ENCODE measurements at places on chromosomes 2 and 18. TPM values are rescaled to one million over a fixed set of nuclear protein-coding genes. Genes with fewer than 3 reads are reported as not detected.

GRCh38 chr2:134683561-134684112, 35.2 kb downstream of the TMEM163 start:
- peaks cover 20% of the 10 kb centered on the region for H3K4me1 ChIP-seq
- H3K27me3 ChIP-seq = peaks cover 1% of the 10 kb centered on the region
- no peaks in the 10 kb centered on the region for H3K36me3 ChIP-seq
- H3K27ac ChIP-seq = no peak overlapping the region
- DNase-seq = peak; percentile 31

GRCh38 chr2:111535404-111535803, 348.6 kb downstream of the ANAPC1 start:
- no peak for DNase-seq
- H3K4me3 ChIP-seq = no peak overlapping the region
- H3K27ac ChIP-seq = no peak overlapping the region
- no peaks in the 10 kb centered on the region for H3K36me3 ChIP-seq

- no peaks in the 10 kb centered on the region for H3K4me1 ChIP-seq
- no peak overlapping the region for H3K4me3 ChIP-seq
- H3K36me3 ChIP-seq = no peaks in the 10 kb centered on the region
- DNase-seq = no peak
Measured at GRCh38 chr18:27921392-27921791, 255.5 kb downstream of the CDH2 start.

DNA sequence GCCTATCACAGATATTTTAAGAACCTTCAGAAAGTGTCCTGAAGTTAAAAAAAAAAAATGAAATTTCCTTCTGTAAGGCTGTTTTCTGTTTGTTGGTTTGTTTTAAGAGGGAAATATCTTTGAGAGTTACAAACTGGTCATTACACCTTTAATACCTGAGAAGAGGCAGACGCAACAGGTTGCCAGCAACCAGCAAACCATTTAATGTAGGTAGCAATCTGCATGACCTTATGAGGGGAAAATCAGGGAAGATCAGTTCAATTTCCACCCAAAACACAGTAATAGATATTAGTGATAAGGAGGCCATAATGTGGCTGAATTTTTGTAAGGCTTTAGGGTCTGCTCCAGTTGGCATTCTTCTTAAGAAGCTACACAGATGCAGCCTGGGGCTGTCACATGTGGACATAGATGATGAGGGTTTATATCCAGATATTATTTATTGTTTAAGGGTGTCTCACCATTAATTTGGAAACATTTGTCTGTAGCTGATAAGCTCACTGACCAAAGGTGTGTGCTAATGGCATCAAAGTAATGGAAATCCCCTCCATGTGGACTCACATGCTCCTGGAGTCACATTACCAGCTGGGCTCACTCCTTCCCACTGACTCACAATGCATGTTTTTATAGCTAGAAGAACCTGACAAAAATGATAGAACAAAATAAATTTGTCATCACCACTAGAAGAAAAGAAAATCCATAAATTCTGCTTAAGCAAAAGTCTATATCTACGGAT, 83.5 kb upstream of the DTNA start:
- no peaks in the 10 kb centered on the region for H3K36me3 ChIP-seq
- H3K27me3 ChIP-seq = no peaks in the 10 kb centered on the region
- DNase-seq = no peak
- H3K4me1 ChIP-seq = no peaks in the 10 kb centered on the region

The SDC1 gene
- total RNA-seq = 0.14 TPM

The NLRC4 gene
- not detected for total RNA-seq

DNA sequence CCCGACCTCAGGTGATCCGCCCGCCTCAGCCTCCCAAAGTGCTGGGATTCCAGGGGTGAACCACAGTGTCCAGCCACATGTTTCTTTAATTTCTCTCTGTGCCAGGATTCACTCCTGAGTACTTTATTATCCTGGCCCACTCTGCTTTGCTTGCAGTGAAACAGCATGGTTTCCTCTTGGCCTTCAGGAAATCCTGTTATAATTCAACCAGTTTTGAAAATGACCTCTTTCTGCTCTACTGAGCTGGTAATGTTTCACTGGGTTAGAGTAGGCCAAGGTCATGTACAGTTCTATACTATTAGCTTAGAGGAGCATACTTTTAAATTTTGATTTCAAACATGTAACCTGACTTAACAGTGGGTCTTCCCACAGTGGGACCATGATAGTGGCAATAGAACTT, 90.6 kb upstream of the PELI1 start:
- H3K36me3 ChIP-seq = no peaks in the 10 kb centered on the region
- no peak for DNase-seq
- no peak overlapping the region for H3K4me3 ChIP-seq
- H3K27ac ChIP-seq = no peak overlapping the region
- peaks cover 1% of the 10 kb centered on the region for H3K27me3 ChIP-seq

- no peak for DNase-seq
- no peaks in the 10 kb centered on the region for H3K4me1 ChIP-seq
- peaks cover 2% of the 10 kb centered on the region for H3K36me3 ChIP-seq
Measured at GRCh38 chr2:206378835-206379234, 64.5 kb upstream of the ADAM23 start.

The EIF5B gene
- total RNA-seq = 71.6 TPM

DNA sequence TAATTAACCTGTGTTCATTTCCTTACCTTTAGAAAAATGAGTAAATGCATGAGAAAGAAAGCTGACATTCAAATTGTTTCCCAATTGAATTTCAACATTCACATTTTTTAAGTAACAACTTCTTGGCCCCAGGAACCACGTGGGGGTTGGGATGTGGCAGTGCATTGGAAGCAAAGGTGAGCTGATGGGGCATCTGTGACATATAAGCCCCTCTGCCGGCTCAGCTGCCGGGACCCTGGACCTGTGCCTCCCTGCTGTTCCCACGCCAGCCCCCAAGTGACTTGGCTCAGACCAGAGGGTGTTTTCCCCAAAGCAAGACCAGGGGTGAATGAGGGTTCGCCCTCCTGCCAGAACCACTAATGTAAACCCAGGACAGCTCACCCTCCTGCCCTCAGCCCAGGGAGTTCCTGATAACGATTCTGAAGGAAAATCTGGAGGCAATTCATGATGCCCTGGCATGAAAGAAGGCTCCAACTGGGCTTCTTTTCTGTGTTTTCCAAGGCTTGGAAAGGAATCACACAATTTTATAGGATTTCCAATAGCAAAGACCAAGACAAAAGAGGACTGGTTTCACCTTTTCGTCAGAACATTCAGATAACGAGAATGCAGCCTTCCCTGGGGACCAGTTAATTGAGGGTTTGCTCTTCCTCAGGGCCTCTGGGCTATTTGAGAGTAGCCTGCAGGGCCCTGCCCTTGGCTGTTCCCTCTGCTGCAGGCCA, 193.2 kb upstream of the TWIST2 start:
- H3K36me3 ChIP-seq = no peaks in the 10 kb centered on the region
- peaks cover 2% of the 10 kb centered on the region for H3K27me3 ChIP-seq
- no peak for DNase-seq
- no peak overlapping the region for H3K27ac ChIP-seq
- no peak overlapping the region for H3K4me3 ChIP-seq

DNA sequence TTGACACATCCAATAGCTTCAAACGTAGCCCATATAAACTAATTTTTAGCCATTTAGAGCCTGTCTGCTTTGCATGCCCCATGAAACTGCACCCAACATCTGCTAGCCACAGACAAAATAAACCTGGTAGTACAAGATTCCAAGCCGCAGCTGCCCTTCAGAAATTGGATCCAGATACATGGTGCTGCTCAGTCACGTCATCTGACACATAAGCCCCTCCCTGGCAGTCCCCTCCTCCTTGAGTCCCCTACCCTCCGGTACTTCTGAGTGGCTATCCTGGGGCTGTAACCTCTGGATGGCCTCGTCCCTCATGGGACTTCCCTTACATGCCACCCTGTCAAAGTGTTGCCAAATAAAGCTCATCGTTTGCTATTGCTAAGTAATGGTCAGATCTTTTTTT, 33.8 kb downstream of the PROC start:
- peaks cover 2% of the 10 kb centered on the region for H3K4me1 ChIP-seq
- H3K27me3 ChIP-seq = no peaks in the 10 kb centered on the region
- peaks cover 3% of the 10 kb centered on the region for H3K36me3 ChIP-seq
- no peak overlapping the region for H3K4me3 ChIP-seq

The AP1S3 gene
- 5.7 TPM for total RNA-seq

DNA sequence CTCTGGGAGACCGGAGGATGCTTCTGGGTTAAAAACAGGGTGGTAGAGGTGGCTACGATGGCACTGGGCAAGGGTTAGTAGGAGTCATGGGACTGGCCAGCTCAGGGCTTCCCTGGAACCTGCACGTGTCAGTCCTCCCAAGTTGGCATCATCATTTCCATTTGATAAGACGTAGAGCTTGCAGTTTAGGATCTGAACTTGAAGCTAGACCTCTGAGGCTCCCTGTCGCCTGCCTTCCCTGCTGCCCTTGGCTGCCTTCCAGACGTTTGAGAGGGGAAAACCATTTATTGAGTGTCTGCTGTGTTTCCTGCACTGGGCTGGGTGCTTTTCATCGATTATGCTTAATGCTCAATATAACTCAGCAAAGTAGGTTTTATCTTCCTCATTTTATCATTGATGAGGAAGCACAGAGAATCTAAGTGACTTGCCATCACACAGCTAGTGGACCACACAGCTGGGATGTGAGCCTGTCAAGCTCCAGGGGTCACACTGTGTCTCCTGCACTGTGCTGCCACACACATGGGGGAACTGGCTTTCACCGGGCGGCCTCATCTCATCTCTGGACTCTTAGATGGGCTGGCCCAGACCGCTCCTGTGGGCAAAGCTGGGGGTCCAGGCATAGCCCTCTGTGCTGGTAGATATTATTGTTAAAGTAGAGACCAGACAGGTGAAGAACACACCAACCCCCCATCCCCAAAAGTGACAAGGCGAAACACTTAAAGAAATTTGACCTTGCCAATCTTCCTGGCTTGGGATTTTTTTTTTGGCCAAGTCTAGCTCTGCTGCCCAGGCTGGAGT, 7.8 kb downstream of the NT5DC4 start:
- no peak overlapping the region for H3K27ac ChIP-seq
- no peak overlapping the region for H3K4me3 ChIP-seq
- no peaks in the 10 kb centered on the region for H3K36me3 ChIP-seq
- no peak for DNase-seq
- H3K4me1 ChIP-seq = peaks cover 3% of the 10 kb centered on the region

GRCh38 chr2:142307616-142308115, 176.8 kb upstream of the LRP1B start:
- H3K4me1 ChIP-seq = no peaks in the 10 kb centered on the region
- H3K27me3 ChIP-seq = no peaks in the 10 kb centered on the region
- H3K4me3 ChIP-seq = no peak overlapping the region
- no peak for DNase-seq
- no peak overlapping the region for H3K27ac ChIP-seq
- H3K36me3 ChIP-seq = no peaks in the 10 kb centered on the region

The TDRD15 gene
- total RNA-seq = not detected

DNA sequence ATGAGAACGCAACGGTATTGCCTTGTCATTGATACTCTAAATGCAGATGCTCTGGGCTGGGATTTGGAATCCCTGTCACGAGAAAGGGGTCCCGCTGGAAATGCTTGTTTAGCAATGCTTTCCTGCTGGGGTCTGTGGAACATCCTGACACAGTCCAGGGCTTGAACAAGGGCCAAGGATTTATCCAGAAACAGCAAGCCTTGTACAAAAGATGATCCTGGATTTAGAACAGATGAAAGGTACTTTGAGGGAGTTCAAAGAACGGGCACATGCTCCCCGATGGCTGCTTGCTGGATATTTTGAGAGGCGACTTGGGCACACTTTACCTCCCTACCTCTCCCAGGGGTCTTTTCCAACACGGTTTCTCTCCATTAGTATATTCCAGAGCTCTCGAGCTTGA, 108.1 kb upstream of the CELF4 start:
- H3K4me1 ChIP-seq = no peaks in the 10 kb centered on the region
- no peak overlapping the region for H3K27ac ChIP-seq
- DNase-seq = no peak

The ACTR1B gene
- 143 TPM for total RNA-seq

The UGT1A10 gene
- total RNA-seq = not detected

DNA sequence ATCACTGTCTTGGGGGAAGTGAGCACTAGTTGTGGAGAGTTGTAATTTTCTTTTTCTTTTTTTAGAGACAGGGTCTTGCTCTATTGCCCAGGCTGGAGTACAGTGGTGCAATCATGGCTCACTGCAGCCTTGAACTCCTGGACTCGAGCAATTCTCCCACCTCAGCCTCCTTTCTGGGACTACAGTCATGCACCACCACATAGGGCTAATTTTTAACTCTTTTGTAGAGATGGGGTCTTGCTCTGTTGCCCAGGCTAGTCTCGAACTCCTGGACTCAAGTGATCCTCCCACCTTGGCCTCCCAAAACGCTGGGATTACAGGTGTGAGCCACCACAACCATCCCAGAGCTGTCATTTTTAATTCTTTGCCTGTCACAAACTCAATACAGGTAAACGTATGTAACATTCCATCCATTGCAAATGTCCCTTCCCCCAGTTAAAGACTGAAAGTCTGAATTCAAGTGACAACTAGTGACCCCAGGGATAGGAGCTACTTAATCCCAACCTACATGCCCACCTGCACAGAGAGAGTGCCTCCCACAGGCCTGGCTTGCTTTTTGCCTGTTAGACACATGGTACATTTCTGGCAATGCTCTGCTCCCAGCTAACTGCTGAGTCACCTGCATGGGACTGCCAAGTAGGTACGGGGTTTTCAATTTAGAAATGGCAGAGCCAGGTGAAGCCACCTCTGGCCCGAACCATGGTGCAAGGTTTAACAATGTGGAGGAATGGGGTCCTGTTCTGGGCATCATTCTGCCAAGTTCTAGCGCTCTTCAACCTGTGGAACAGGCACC, 60.6 kb downstream of the CYB5A start:
- no peak overlapping the region for H3K4me3 ChIP-seq
- DNase-seq = no peak
- no peaks in the 10 kb centered on the region for H3K4me1 ChIP-seq
- no peak overlapping the region for H3K27ac ChIP-seq
- H3K36me3 ChIP-seq = no peaks in the 10 kb centered on the region

The AFF3 gene
- total RNA-seq = 3.5 TPM

DNA sequence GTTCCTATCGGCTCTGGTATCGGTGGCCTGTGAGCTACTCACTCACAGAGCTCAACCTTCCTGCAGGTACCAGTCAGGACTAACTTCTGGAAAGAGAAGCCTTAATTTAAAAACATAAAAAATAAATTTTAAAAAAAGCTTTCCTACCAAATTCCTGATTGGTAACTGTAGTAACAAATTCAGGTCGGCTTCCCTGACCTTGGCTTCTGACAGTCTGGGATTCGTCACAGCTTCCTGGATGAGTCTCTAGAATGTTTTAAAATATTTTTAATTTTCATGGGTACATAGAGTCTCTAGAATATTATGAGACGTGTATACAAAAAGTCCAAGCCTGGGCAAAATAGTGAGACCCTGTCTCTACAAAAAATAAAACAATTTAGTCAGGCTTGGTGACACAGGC, 45.0 kb upstream of the MTCL1 start:
- peaks cover 6% of the 10 kb centered on the region for H3K27me3 ChIP-seq
- no peak overlapping the region for H3K4me3 ChIP-seq
- H3K36me3 ChIP-seq = no peaks in the 10 kb centered on the region
- no peak for DNase-seq
- H3K4me1 ChIP-seq = peaks cover 4% of the 10 kb centered on the region
- no peak overlapping the region for H3K27ac ChIP-seq

GRCh38 chr2:33704406-33704855, 105.3 kb upstream of the FAM98A start:
- no peak overlapping the region for H3K27ac ChIP-seq
- no peaks in the 10 kb centered on the region for H3K27me3 ChIP-seq
- no peaks in the 10 kb centered on the region for H3K36me3 ChIP-seq
- no peak overlapping the region for H3K4me3 ChIP-seq

- no peaks in the 10 kb centered on the region for H3K4me1 ChIP-seq
- no peak for DNase-seq
Measured at GRCh38 chr2:151887164-151887563, 58.9 kb upstream of the ARL5A start.
